ENCODE measurements at places on chromosomes 7 and 10.

DNA sequence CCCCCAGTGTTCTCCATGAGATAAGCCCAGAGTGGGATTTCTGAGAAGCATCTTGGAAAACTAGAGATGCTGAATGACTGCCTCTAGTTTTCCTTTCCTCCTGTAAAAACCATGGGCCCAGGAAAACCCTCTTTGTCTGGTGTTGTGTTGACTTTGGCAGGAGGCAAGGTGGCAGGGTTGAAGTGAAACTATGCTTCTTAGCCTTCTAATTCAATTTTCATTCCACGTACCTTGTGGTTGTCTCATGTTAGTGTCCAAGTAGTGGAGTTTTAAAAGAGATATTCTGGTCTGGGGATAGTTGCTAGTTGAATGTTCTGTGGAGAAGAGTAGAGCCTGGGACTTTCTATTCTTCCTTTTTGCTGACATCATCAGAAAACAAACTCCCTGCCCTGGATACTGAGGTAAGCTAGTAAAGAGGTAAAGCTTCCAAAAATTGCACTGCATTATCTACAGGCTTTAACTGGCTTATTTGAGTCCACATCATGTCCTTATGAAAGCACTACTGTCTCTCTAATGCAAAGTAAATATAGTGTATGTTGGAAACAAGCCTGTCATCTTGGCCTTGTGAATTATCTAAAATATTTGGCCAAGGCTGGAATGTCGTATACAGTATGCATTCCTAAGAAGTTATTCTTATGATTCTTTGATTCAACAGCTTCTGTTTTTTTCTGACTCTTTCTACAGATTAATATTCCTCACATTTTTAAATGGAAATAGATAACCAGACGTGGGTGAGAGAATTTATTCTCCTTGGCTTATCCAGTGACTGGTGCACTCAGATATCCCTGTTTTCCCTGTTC, at the start of gene OR2F2:
Gene OR2F2 (plus strand): TSS at position 708 of the 800 bp plus-strand sequence. CDS start 0 bp downstream, at position 708.
- no peak for DNase-seq

- DNase-seq = peak; percentile 38
Observed at GRCh38 chr7:98204670-98205069, 6.6 kb upstream of the BHLHA15 start.

DNA sequence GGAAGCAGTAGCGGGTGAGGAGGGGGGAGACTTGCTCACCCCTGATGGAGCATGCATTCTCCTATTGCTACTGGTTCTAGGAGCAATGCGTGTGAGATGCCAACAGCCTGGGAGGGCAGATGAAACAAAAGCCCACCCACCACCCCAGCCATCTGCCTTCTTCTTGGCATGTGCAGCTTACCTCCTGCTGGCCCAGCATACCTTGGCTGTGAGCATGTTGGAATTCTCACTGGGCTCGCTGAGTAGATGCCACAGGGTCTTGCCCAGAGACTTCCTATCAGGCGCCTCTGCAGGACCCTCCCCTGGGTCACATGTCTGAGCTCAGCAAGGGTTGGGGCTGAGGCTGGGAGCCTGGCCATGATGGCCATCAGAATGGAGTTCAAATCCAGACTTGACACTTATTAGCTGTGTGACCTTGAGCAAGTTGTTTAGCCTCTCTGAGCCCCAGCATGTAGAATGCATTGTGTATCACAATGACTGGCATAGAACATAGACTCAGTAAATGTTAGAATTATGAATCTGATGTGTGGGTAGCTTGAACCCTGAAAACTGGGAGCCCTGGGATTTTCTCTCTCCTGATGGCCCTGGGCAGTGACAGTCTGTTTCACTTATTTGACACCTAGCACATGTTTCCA, 38.2 kb downstream of the CDH23 start:
- DNase-seq = peak; percentile 38

GRCh38 chr10:133418289-133418993, 6.0 kb downstream of the SPRN start:
- no peak for DNase-seq

- no peak for DNase-seq
Observed at GRCh38 chr10:69279110-69279509, 814 bp downstream of the HK1 start.

DNA sequence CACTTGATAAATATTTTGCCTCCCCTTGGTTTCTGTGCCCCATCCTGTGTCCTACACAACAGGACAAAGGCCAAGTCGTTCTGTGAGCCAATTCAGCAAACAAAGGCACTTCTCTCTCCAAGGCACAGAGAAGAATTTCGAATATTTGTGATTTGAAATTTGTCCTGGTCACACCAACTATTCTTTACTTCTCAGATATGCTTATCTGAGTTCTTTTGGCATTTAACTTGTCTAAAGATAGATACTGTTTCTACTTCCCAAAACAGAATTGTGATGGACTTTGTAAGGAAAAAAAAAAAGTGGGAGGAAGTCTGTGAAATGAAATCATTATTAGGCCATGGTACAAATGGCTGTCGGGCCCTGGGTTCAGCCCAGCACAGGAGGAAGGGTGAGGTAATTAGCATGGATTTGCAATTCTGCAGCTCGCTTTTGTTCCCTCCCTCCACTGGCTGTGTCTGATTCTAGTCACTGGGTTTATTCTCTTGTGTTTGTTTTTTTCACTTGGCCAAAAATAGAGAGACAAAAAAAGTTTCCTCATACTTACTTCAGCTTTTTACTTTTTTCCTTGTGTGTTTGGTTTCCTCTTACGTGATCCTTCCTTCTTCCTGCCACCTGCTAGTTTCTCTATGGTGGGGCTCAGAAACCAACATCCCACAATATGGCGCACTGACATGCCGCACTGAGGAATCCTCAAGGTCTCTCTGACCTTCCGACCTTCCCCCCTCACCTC, 108.2 kb upstream of the MKLN1 start:
- no peak for DNase-seq

DNA sequence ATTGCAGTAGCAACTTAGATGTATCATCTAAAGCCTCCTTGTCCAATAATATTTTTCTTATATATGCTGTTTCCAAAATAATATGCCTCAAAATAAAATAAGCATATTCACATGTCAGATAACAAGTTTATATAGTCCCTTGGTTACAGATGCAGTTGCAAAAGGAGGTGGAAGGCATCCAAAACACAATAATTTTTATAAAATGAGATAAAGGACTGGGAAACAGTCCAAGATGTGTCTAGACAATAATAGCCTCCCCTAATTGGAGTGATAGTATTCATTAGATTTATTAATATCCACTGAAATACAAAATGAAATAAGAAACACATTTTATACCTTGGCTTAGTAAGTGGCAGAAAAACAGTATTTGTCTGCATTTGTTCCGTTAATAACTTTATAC, 30.3 kb downstream of the BCAP29 start:
- no peak for DNase-seq

DNA sequence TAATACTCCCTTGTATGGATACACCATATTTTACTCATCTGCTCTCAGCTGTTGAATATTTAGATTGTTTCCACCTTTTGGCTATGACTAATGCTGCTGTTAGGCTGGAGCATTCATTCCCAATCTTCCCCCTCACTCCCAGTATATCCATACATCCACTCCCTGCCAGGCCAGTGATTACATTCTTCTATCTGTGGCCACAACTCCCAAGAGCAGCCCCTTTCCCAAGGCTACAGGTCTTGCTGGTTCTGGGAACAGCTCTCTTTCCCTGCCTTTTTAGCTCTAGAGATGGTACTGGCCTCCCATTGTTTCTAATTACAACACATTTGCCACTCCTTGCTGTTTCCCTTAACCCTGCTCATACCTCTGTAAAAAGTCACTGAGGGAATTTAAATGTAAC, 28.2 kb downstream of the SFR1 start:
- no peak for DNase-seq

DNA sequence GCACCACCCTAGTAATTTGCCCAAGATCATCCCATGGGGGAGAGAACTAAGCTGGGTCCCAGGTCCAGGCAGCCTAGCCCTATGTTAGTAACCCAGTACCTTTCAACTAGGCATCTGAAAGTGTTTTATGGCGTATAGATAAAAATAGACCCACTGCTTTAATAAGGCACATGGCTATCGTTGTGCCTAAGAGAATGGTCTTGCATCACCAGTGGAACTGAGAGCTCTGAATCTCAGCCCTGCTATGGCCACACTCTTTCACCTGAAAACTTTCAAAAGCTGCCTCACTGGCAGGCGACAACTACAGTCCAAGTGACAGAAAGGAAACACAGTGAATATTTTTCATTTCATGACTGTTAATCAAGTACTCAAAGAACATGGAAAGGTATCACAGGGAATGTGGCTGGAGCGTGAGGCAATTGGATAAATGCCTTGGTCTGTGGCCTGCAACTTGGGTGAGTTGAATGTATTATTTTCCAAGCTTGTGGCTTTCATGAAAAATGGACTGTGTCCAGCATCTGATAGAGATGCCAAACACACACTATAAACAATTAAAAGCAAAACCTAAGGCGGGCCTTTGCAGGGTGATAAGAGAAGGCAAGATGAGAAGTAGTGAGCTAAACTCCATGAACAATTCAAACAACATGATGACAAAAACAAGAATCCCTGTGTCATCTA, 18.0 kb upstream of the SFMBT2 start:
- DNase-seq = no peak

- DNase-seq = peak; percentile 69
Observed at GRCh38 chr7:920351-921070, 34.0 kb downstream of the ADAP1 start.

DNA sequence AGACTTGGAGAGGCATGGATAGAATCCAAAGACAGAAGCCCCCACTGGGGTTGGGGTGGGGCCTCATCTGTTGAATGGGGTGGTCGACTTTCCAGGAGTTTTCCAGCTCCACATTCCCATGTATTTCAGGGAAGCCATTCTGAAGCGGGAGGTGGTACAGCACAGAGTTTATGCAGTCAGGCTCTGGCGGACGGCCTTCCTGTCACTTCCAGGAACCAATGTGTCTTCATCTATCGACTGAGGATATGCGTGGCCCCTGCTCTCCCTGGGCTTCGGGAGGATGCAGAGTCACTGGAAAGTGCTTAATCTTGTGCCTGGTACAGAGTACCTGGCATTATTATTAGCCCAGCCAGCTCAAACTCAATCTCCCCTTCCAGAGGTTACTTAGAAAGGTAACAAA, 26.3 kb downstream of the DOCK1 start:
- no peak for DNase-seq

GRCh38 chr10:2866569-2866968, 200.8 kb upstream of the PFKP start:
- DNase-seq = no peak

- no peak for DNase-seq
Observed at GRCh38 chr7:98075801-98076200, 30.9 kb upstream of the LMTK2 start.
